Activated T-cell treated with anti-CD3 and anti-CD28 coated beads for 4 hours (primary cell): ENCODE measurements at places on chromosomes 2 and 18.

DNA sequence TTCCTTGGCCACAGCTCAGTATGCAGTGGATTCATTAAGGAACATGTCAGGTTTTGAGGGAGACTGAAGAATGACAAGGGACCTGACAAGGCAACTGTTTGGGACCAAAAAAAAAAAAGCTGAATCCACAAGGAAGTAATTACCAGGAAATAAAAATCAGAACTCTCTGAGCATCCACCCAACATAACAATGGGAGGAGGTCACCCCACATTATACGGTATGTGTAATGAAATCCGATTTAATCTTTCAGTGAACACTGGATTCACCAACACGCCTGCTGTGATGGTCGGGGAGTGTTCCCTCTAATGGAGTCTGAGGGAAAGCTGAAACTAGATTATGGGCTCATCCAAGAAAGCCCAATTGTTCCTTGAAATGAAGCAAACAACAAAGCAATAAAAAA, 329.3 kb downstream of the ETAA1 start:
- no peak for DNase-seq

GRCh38 chr2:170514140-170514539, 201.0 kb upstream of the SP5 start:
- no peak for DNase-seq

GRCh38 chr2:177649568-177650518, 257.3 kb downstream of the AGPS start:
- DNase-seq = no peak

DNA sequence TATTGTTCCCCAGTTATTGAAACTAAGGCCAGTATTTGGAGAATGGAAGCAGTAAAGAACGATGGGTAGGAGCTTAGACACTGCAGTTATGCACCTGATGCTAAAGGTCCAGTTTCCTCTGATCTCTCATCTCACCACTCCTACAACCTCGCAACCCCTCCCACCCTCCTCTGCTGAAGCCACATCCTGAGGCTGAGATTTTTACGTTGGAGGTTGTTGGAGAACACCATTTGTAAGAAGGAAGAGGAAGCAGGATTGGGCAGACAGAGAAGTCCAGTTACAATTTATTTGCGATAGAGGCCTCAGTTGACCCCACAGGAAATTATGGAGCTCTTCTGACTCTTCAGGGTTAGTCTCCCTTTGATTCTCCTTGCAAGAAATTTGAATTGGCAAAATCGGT, 54.3 kb upstream of the NDUFV2 start:
- no peak for DNase-seq

DNA sequence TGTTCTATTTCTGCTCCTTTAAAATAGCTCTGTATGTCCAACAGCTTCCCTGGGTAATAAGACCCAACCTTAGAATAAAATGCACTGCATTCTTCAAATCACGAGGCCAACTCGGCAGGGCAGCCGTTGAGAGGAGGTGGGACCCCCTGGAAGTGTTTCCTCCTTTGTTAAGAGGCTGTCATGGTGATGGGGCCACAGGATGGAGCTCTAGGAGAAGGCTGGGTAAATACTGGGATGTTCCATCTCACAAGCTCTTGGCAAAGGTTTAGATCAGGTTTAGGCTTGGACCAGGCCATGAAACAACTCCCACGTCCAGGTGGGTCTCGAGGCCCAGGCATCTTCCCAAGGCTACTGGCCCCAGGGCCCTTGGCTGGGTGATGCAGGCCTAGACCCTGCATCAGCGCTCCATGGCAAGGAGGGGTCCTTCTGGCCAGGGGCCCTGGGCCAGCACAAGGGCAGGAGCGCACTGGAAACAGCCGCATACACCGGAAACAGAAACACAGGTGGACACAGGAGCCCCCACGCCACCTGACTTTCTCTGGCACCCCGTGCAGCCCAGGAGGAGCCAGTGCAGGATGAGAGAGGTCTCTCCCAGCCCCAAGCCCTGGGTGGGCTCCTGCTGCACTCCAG, 38.8 kb upstream of the OTOS start:
- no peak for DNase-seq

- no peak for DNase-seq
These were observed 177.6 kb downstream of the MTX2 start for GRCh38 chr2:176446718-176447414.

DNA sequence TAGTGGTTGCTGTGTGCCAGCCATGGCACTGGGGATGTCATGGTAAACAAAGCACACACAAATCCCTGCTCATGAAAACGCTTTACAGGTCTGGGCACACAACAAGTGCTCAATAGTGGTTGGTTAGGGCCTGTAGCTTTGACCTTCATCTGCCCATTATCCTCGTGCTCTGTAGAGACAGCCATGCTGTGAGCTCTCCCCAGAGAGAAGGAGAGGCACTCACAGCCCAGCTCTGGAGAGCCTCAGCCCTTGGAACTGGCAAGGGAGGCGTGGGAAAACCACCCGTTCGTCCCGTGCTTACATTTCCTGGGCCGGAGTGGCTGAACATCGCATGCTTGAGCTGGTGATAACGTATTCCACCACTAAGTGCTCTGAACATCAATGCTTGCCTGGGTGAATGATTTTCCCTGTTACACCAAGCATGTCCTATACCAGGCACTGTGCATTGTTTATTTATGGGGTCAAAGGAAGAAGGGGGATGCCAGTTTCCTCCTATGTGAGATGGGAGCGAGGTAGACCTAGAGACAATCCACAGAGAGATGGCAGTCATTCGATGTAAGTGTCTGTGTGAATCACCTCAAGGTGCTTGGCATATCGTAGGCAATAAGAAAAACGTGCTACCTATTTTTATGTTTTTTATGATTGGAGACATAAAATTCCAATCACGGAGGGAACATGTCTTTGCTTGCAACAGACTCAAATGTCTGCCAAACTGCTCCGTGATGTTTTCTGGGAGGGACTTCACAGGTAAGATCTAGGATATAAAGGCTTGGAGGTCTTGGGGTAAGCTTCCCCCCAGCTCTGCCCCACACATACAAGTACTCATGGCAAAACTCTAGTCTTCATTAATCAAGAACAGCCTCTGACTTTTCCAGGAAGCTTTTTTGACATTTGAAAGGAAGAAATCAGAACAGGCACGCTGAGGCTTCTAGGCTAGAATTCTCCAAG, 75.5 kb downstream of the DDX1 start:
- DNase-seq = no peak

- DNase-seq = no peak
These were observed 60.2 kb downstream of the E2F6 start for GRCh38 chr2:11405599-11406266.

GRCh38 chr2:97730245-97730644, 16.9 kb downstream of the ZAP70 start:
- DNase-seq = no peak

DNA sequence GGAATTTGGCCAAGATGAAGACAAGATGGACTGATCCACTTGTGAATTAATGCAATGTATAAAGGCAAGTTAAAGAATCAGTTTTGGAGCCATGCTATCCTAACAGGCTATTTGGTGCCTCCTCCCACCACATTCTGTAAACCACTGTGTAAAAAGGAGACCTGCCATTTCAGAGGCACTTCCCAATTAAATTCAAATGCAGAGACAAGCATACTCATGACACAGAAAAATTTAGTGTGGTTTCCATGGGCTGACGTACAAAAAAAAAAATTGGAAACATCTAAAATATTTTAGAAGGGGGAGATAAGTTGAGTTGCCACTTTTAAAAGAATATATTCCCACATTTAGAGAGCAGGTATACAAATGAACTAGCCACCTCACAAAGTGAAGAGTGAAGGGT, 112.1 kb downstream of the TCF4 start:
- no peak for DNase-seq

DNA sequence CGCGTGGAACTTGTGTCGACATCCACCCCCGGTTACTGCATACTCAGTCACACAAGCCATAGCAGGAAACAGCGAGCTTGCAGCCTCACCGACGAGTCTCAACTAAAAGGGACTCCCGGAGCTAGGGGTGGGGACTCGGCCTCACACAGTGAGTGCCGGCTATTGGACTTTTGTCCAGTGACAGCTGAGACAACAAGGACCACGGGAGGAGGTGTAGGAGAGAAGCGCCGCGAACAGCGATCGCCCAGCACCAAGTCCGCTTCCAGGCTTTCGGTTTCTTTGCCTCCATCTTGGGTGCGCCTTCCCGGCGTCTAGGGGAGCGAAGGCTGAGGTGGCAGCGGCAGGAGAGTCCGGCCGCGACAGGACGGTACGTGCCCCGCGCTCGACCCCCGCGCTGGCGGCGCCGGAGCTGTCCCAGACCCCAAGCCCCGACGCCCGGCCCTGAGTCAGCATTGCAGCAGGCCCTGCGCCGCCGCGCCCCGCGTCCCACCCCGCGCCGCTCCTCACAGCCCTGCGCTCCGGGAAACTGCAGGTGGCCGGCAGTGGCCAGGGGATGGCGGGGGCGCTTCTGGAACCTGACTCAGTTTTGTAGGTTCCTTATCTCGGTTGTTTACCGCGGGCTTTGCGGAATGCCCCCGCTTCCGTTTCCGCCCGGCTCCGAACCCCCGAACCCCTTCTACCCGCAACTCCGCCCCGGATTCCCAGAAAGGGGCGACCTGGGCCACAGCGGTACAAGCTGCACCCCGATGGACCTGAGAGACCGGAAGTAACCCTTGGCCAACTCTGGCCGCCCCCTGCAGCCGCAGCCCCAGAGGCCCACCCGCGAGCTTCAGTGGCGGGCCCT, at the start of gene CFLAR:
TSS of gene CFLAR (plus strand) at position 50 of the 844 bp plus-strand sequence. CDS start 13,702 bp downstream, outside the sequence.
- DNase-seq = peak; percentile 62

- no peak for DNase-seq
These were observed 239.9 kb upstream of the FOSL2 start for GRCh38 chr2:28152585-28153280.

- no peak for DNase-seq
These were observed 6.3 kb upstream of the GAL3ST2 start for GRCh38 chr2:241770185-241770935.

DNA sequence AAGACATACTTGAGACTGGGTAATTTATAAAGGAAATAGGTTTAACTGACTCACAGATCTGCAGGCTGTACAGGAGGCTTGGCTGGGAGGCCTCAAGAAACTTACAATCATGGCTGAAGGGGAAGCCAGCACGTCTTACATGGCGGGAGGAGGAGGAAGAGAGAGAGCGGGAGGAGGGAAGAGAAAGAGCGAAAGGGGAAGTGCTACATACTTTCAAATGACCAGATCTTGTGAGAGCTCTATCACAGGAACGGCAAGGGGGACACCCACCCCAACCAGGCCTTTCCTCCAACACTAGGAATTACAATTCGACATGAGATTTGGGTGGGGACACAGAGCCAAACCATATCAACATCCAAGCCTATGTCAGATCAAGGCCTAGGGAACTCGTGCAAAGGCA, 24.2 kb downstream of the MYL12B start:
- DNase-seq = no peak

DNA sequence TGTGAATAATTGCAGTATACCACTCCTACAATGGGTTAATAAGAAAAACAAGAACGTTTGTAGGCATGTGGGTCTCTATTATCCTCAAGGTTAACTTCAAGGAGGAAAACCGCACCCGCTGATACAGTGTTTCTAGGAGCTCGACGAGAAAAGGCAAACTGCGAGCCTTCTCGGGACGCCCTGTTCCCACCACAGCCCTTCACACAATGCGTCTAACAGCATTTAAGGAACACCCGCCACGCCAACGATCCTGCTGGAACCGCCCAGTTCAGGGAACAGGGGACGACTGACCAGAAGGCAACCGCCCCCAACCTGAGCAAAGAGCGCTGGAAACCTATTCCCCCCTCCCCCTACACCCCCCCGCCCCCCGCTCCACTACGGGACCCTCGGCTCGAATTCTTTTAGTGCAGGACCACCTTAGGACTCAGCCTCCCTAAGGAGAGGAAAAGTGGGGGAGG, 710 bp upstream of the TMSB10 start:
- DNase-seq = no peak

- DNase-seq = no peak
These were observed 454.1 kb downstream of the MEIS1 start for GRCh38 chr2:66888791-66889631.

DNA sequence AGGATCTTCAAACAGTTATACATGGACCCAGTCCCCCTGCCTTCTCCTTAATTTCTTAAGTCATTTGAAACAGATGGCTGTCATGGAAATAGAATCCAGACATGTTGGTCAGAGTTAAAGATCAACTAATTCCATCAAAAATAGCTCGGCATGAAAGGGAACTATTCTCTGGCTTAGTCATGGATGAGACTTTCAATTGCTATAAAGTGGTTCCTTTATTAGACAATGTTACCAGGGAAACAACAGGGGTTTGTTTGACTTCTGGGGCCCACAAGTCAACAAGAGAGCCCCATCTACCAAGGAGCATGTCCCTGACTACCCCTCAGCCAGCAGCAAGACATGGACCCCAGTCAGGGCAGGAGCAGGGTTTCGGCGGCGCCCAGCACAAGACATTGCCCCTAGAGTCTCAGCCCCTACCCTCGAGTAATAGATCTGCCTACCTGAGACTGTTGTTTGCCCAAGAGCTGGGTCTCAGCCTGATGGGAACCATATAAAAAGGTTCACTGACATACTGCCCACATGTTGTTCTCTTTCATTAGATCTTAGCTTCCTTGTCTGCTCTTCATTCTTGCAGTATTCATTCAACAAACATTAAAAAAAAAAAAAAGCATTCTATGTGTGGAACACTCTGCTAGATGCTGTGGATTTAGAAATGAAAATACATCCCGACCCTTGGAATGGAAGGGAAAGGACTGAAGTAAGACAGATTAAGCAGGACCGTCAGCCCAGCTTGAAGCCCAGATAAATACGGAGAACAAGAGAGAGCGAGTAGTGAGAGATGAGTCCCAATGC, 4.6 kb downstream of the TTR start:
- DNase-seq = no peak

GRCh38 chr2:201308914-201309313, 48.2 kb downstream of the FLACC1 start:
- no peak for DNase-seq

DNA sequence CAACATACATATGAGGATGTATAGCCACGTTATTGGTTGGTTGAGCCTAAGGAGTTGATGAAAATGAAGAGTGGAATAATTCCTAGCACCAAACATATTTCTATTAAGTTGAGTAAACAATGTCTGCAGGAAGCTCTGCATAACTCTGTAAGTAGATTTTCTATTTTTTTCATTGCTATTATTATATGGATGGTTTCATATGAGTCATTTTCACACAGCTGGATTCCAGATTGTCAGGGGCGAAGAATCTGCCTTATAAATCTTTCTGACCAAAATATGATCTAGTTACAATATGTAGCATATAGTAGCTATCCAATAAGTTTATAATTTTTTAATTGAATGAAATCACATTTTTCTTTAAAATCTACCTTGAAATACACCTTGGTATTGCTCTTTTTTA, 468.0 kb upstream of the PKDCC start:
- DNase-seq = no peak

- no peak for DNase-seq
These were observed 316.4 kb upstream of the ID2 start for GRCh38 chr2:8365331-8365910.

- DNase-seq = no peak
These were observed 184.7 kb downstream of the NEDD4L start for GRCh38 chr18:58228762-58229161.

DNA sequence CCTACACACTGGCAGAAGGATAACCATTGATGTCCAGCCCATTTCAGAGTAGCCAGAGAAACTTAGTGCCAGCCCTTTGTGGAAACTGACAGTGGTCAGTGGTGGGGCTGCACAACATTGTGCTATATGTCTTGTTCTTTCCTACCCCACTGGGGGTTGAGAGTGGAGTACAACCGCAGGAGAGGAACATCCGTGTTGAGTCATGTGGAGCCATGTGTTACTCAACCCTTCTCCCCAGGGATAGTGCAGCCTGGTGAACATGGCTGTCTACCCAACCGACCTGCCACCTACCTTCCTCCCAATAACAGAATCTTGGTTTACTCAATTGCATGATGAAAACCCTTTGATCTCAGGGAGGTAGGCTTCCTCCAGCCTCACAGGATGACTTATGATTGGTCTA, 65.3 kb upstream of the MAPK4 start:
- no peak for DNase-seq

GRCh38 chr2:31216734-31217133, 581 bp downstream of the CAPN14 start:
- no peak for DNase-seq
